Suppressor macrophage treated with lipopolysaccharide for 4 hours (primary cell): ENCODE measurements at places on chromosomes 4 and X.

DNA sequence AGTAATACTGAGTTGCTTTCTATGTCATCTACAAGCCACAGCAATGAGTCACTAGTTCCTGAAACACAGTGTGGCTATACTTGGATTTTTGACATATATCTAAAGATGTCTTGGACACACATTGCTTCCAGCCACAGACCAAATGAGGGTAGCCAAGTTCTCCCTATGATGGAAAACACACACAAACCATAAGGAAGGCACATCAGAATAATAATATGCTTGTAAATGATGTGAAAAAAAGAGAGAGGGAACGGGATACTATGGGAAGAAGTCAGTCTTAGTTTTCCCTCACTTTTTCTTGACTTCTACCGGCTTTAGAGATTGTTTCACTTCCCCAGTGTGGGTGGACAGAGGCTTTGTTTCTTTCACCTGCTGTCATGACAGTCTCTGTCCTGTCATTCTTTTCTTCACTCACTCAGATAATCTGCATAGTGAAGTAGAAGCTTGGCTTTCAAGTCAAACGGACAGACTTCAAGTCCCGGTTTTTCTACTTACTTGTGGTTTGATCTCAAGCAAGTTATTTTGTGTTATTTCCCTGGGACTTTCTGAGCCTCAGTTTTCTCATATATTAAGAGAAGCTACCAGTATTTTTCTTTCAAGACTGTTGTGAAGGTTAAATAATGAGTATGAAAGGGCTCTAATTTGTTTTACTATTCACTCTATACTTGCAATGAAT is 34.7 kb downstream of the P2RY10 start:
- peak; percentile 19 for DNase-seq

- no peak for DNase-seq
These were observed 23.2 kb upstream of the TXK start for GRCh38 chr4:48157271-48157670.

DNA sequence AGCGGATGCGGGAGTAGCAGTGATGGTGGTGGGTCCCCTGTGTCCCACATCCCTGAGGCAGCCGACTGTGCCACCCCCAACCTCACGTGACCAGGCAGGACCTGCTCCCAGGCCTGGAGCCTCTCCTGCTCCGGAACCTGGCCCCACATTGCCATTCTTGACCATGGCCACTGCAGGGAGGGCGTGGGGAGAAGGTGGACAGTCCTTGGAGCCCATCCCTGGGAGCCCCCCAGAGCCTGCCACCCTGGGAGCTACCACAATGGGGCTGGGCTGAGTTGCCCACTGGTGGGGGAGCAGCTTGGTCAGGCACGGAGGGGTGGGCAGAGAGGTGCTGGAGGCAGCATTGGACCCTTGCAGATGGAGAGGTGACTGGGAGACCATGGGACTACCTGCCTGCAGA is 36.8 kb downstream of the TMPRSS11A start:
- no peak for DNase-seq

- no peak for DNase-seq
These were observed 236.6 kb downstream of the DCHS2 start for GRCh38 chr4:154254999-154255398.

- no peak for DNase-seq
These were observed 503.5 kb downstream of the MID1IP1 start for GRCh38 chrX:39304746-39305145.

DNA sequence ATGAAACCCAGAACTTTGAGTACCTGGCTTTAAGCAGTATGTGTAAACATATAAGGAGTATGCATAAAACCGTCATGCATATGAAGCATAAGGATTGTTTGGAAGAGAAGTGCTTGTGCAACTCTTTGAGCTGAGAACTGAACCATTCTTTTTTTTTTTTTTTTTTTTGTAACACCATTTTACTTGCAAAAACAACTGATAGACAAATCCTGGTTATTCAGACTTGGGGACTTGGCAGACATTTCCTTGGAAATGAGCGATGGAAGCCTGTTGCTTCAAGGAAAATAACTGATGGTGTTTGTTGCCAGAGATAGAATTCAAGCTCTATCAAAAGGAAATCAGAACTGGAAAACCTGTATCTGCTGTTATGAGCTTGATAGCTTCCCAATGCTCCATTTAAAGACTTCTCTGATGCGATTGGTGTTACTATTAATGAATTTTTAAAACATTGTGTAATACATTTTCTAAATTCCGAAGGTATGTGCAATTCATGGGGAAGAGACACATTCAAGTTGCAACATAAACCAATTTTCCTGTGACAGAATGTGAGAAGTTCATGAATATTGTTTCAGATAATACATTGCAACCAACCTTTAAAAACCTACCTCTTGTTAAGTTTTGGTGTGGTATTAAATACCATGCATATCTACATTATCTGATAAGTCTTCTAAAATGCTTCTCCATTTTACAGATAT is 47.0 kb upstream of the FAT1 start:
- DNase-seq = no peak

- DNase-seq = no peak
These were observed 4.7 kb downstream of the LIMCH1 start for GRCh38 chr4:41542526-41543275.

DNA sequence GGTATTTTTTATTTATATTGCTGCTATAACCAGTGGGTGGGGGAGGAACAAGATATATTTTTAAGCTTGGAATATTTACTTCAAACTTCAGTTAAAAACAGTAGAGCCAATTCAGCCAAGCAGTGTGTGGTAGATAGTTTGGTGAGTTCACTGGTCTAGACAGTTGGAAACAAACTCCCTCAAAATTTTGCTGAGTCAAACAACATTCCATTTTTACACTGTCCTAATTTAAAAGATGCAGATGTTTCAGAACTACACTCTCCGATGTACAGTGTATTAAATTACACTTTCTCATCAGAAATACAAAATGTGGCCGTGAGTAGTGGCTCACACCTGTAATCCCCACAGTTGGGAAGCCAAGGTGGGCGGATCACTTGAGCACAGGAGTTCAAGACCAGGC is 23.3 kb downstream of the PRKX start:
- DNase-seq = no peak

- no peak for DNase-seq
These were observed 249.3 kb downstream of the ANKRD50 start for GRCh38 chr4:124462954-124463828.

DNA sequence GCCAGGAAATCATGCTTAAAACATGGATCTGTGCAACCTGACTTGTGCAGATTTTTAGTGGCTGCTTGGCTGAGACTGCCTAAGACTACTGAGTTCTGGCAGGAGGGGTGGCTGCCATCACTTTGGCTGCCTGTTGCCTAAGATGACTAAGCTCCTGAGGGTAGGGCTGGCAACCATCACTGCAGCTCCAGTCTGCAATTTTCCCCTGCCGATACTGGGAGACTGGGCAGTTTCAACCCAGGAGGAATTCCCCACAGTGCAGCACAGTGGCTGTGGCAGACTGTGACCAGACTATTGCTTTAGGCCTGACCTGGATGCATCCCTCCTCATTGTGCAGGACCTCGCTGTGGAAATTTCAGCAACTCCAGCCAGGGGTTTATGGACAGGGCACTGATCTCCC is 544.9 kb downstream of the ANKRD50 start:
- no peak for DNase-seq

GRCh38 chr4:79317711-79318110 is 8.2 kb downstream of the NAA11 start:
- DNase-seq = no peak

DNA sequence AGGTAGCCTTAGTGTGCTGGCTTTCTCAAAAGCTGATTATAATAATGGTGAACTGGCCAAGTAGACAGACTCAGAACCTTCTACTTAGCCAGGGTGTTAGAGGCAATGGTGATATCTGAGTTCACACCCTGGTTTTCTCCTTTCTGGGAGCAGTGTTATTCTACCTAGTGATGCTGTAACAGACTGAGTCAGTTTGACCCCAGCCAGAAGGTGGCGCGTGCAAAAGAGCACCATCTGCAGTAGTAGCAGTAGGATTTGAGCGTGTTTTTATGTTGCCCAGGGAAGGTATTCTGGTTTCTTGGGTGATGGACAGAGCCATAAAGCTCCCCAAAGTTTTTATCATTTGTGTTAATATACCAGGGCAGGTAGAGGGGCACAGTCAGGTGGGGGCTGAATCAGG is 143.8 kb upstream of the CPXCR1 start:
- DNase-seq = no peak

DNA sequence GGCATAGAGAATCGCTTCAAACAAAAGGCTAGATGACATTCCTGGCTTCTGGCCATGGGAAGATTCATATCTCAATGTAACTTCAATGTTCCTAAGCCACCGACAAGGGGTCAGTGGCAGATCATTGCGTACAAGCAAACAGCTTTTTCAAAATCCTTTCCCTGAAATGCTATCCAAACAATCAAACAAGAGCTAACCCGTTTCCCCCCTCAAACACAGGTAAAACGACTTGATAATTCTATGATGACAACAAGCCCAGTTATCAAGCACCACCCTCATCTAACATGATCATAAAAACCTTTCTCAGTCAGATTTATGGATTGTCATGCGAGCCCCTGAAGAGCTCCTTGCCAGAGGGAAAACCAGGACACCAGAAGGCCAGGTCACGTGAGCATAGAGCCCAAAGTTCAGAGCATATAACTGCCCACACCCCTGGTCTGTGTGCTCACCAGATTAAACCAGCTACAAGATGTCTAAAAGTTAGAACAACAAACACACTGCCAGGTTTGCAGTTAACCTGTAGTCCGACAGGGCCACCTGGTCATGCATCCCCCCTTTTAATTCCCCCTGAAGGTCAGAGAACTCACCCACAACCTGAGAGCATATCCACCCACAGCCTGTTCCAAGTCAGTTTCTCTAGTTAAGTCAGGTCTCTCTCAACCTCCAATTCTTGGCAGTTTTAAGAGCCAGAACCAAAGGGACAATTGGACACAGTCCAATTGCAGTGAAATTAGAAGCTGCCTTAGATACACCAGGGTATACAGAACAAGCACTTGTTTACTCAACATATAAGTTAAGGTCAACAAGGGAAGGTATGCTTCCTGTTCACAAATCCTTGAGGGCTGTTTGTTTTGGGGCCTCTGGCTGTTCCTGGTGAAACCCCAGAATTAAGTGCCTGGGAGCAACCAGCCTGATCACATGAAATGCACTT is 248.1 kb upstream of the PPARGC1A start:
- DNase-seq = no peak

DNA sequence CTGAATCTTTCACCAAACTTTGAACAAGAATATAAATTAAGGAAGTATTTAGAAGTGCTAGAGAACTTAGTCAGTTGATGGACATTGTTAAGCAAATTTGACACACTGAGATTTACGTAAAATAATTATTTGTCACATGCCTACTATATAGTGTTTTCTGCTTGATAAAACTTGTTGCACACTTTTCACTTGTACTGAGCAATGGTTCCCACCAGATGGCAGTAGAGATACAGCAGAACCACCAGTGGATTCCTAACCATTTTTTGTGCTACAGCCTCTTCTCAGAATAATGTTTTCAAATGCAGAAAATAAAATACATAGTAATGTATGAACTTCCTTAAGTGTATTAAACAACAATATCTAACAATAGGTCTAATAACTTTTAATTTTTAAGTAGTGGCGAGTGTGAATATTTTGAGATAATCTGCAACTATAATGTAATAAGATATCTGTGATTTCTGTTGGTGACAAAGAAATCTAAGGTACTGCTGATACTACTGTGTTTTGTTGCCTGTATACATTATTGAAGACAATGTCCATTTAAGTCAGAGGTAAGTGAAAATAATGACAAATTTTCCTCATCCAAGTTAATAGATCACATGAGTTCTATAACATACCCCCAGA is 81.2 kb downstream of the APOOL start:
- DNase-seq = peak; percentile 30

- no peak for DNase-seq
These were observed 109.9 kb upstream of the SORBS2 start for GRCh38 chr4:185921583-185922555.

DNA sequence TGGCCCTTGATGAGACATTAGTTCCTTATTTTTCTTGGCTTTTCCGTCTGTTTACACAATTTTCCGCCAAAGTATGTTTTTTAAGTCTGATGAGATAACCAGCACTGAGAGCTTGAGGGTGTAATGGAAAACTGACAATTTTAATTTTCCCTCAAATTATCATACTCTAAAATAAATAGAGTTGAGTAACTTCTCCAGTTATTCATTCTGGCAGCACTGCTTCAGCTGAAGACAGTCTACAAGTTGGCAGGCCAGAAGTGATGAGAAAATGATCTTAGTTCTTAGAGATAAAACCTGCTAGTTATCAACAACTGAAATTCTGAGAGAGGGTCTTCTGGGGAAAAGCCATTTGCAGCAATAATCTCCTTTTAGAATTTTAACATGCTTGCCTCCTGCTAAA is 241.6 kb upstream of the TET2 start:
- no peak for DNase-seq

DNA sequence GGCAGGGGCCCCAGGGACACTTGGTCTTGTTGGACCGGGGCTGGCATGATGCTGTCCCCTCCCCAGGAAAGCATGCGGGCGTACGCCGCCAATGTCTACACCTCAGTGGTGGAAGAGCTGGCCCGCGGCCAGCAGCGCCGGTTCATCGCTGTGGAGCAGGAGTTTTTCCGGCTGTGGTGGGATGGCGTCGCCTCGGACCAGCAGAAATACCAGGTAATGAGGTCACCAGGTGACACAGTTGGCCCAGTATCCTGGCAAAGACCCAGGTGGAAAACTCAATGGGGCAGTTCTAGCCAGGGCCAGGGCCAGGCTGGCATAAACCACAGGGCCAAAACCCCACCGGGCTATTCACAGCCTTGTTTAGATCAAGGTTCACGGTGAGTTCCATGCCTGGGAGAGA is 1.5 kb downstream of the MAN2B2 start:
- DNase-seq = no peak

GRCh38 chr4:138775890-138776289 is 239.7 kb upstream of the NOCT start:
- peak; percentile 74 for DNase-seq

- DNase-seq = peak; percentile 74
These were observed 49.4 kb downstream of the RTL9 start for GRCh38 chrX:110407910-110408545.

DNA sequence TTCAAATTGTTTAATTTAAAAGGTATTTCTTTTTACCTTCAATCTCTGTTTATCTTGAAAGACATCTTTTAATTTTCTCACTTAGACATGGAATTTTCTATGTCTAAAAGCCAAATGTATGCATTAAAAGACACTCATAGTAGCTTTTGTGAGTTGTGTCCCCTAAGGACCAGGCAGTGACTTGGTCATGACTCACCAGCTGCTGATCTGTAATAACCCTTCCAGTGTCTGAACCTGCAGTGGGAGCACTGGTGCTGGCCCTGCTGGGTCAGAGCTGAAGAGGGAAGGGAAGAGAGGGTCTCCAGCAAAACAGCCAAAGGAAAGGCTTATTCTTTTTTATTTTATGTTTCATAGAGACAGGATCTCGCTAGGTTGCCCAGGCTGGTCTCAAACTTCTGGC is 31.1 kb upstream of the SH3D19 start:
- DNase-seq = no peak
